ENCODE measurements at places on chromosomes 7 and 10. TPM values are rescaled to one million over a fixed set of nuclear protein-coding genes. Genes with fewer than 3 reads are reported as not detected.
A peak's percentile ranks its signal among the peaks of the same experiment; 100 is the strongest.

GRCh38 chr7:101164071-101164840, 1.1 kb downstream of the VGF start:
- no peak for DNase-seq

DNA sequence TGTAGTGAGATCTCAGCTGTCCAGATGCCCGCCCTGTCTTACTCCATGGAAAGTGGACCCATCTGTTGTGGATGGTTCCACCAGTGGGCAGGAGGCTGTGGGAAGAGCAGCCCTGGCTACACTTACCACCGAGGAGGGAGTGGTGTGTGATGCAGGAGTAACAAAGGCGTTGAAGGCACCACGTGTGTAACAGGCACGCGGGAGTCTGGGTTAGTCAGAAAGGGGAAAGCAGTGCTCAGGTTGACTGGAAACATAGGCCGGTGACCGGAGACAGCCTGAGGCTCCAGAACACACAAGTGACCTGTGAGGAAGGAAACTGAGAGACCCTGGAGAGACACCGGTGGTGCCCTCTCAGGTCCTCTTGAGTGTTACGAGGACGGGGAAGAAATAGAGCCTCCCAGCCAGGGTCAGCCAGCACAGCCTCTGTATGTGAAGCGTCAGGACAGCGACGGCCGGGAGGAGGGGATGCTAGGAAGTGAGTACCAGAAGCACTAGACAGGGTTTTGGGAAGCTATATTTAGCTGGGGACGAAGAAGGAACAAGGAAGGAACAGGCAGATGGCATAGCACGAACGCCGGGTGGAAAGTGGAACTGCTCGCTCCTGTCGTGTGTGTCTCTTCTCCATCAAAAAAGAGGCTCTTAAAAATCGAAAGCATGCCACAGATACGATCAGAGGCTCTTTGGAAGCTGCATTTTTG, 51.7 kb downstream of the DAGLB start:
- no peak for DNase-seq

DNA sequence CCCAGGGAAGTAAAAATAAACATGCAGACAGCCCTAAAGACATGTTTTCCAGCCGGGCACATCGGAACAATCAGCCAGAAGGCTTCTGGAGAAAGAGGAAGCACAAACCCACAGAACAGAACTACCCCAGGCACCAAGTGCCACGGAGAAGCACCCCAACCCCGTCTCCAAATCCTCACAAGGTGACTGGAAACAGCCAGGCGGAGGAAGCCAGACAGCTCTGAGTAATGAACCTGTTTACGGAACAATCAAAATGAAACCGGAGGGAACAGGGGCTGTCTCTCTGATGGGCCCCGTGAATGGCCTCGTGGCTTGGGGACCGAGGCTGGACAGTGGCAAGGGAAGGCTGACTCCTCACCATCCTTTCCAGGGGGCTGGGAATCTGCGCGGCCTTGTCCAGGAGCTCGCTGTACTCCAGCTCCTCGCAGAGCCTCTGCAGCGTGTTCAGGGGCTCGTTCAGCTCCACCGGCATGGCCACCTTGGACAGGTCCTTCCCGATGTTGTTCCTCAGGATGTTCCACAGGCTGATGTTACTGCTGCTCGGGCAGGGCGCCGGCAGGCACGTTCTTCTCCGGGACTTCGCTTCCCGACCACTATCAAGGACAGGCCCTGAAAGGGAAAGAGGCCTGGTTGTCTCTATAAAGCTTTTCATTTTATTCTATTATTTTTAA, 77.0 kb upstream of the GSDME start:
- DNase-seq, result no peak

- DNase-seq, result no peak
These were observed 30.2 kb downstream of the ALOX5 start for GRCh38 chr10:45404087-45404769.

GRCh38 chr7:104241538-104242209, 33.9 kb upstream of the ORC5 start:
- DNase-seq, result no peak

- no peak for DNase-seq
These were observed 13.8 kb downstream of the SGPL1 start for GRCh38 chr10:70829543-70829942.

DNA sequence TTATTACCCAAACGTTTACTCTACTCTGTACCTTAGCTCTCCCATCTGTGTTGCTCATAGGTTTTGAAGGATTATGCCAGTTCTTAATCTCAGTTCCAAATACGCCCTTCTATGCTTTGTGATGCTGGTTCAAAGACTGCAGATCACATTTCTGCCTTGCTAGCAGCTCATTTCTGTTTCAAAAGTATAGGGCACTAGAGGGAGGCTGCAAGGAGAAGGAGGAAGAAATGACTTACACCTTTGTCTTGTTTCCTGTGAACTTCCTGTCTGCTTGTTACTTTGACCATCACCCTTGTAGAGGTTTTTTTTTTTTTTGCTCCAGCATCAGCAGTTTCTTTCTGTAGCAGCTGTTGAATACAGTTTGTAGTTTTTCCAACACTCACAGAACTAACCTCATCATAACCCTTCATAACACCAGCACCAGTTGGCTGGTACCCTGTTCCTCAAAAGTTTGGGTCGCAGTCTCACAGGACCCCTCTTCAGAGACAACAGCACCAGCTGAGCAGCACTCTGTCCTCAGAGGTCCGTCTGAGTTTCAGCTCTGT, 16.5 kb downstream of the SLK start:
- DNase-seq, result peak; percentile 35

- DNase-seq, result no peak
These were observed 57.0 kb downstream of the PHTF2 start for GRCh38 chr7:77855371-77856083.

DNA sequence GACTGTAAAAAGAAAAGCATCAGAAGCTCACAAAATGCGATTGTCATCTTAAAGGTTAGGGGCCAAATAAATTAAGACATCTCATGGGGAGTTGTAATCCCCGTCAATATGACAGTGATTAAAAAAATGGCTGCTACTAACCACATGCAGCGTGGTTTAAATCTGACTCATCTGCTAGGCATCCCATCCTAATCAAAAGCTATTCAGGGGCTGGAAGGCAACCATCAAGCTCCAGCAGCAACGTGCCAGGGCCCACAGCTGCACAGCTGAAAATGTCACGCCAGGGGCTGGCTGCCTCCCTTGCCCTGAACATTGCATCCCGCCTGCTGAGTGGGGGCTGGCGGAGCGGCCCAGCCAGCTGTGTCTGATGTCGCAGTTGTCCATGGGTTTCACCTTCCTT, 66.3 kb upstream of the FRMD4A start:
- no peak for DNase-seq

DNA sequence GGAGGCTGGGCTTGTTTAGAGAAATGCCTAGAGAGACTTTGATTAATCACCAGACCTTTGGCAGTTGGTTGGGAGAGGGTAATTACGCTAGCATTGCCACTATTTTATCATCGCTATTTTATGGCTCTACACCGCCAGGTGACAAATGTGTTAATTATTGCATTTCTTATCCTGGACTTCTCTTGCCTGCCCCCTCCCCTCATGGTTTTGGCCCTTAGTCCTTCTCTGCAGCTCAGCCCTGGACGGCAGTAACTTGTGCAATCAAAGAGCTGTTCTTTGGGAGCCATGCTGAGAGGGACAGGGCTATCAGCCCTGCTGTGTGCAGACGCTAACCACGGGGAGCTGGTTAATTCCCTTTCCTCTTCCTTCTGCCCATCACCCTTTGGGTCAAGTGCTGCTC, 585.0 kb downstream of the AUTS2 start:
- DNase-seq, result no peak

DNA sequence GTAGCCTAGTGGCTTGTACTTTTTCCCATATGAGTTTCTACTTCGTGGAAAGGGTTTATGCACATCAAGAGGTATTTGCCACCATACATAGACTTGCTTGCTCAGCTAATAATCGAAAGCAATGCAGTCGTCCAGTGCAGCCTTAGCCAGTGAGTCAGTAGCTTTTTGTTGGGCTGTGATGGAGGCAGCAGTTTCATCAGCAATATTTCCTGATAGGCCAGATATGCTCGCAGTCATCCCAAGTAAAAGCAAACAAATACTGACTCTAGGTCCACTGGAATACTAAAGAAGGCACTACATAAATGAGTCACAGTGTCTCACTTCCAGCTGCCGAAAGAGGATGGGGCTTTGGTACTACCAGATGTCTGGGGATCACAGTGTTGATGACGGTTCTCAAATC, 2.1 kb upstream of the BNIP3 start:
- no peak for DNase-seq

DNA sequence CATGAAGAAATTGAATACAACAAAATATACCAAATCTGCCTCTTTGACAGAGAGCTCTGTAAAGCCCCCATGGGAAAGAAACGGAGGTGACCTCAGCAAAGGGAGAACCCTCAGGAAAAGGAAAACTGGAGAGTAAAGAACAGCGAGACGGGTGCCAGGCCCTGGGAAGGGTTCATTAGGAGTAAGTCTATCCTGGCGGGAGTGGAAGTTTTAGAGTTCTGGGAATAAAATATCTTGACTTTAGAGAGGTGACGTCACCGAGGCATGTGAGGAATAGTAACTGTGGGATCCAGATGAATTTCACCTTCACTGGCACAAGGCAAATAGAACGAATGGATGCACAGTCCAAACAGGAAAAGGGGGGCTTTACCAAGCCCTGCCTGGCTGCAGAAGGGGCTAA, 362.8 kb upstream of the IGFBP3 start:
- DNase-seq, result no peak

GRCh38 chr7:35800718-35801391, at the start of gene SEPTIN7:
SEPTIN7 (plus strand) TSS chr7:35801057; CDS start chr7:35801210, 153 bp downstream.
- DNase-seq, result peak; percentile 99

DNA sequence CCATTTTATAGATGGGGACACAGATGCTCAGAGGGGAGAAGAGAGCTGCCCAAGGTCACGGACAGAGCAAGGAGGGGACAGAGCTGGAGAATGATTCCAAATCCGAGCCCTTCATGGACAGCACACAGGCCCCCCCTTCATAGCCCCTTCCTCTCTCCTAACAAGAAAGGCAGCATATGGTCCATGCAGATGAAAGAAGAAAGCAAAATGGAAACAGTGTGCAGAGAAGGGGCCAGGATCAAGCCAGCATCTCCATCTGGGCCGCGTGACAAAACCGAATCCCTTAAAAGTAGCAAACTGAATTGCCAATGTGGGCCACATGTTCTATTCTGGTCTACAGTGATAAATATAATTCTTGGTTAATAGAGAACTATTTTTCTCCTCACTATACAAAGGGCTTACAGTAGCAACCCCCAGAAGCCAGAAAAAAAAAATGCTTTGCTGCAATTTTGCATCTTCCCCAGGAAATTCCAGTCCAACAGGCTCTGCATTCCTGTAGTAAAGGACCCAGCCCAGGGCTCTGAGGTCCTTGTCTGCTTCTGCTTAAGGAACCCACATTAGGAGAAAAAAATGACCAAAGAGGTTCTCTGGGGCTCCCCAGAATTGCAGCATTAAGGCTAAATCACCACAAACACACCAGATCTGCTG, 7.8 kb downstream of the CPXM2 start:
- DNase-seq, result no peak

DNA sequence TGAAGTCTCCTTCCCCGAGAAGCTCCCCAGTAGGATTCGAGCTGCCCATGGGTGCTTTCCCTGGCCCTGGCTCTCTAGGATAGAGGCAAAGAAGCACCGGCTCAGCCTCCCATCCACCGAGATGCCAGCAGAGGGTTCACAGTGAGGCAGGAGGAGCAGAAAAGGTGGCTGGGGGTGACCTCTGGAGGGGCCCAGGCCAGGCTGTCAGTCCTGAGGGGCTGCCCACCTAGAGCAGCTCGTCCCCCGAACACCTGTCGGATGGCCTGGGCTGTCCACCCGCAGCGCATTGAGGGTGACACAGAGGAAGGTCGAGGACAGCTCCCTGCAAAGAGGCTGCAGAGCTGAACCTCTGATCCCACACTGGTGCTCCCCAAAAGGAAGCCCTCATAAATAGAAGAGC, 167.2 kb upstream of the PPP2R2D start:
- DNase-seq, result no peak

Gene SFRP4
- total RNA-seq, result not detected

Gene CCDC7
- 90.5 TPM for total RNA-seq

Gene ANKRD61
- not detected for total RNA-seq

Gene TNRC18
- total RNA-seq, result 47.3 TPM

Gene GIMAP7
- 476 TPM for total RNA-seq

Gene AKR1E2
- 9.8 TPM for total RNA-seq

Gene CH25H
- not detected for total RNA-seq

Gene FAM241B
- 9.4 TPM for total RNA-seq

Gene CNNM1
- total RNA-seq, result 0.47 TPM

Gene NUDT13
- 2.5 TPM for total RNA-seq

Gene WIPF3
- not detected for total RNA-seq

Data from CD4-positive, alpha-beta memory T cell (primary cell).